ENCODE measurements at places on chromosomes 7 and 10.

GRCh38 chr7:102132209-102132752 lies 154.4 kb upstream of the SH2B2 start:
- peak; percentile 33 for DNase-seq

- no peak for DNase-seq
Observed at GRCh38 chr7:113125728-113126127, 7.4 kb upstream of the SMIM30 start.

- no peak for DNase-seq
Observed at GRCh38 chr10:88243836-88244730, 339.0 kb downstream of the RNLS start.

GRCh38 chr10:14904316-14904732 lies 25.7 kb downstream of the SUV39H2 start:
- no peak for DNase-seq

DNA sequence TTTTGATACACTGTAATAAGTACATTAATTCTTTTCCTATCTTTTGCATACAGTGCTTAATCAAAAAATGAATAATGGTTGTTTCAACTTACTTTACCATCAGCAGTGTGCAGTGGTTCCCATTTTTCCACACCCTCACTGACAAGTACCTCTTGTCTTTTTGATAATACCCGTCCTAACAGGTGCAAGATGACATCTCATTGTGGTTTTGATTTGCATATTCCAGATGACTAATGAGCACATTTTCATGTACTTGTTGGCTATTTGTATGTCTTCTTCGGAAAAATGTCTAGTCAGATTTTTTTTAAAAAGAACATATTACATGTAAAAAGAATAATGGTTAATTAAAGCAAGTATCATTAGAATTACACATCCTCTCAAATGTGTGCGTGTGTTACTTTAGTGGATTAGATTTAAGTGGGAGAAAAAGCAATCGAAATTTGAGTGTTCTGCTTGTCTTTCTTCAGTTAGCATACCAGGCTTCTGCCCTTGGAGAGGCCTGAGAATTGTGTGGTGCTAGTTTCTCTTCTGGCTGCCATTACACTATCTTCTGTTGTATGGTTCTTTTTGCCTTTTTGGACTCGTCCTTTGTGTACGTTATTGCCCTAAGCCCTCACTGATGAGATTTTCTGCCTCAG lies 291.2 kb downstream of the AUTS2 start:
- no peak for DNase-seq

DNA sequence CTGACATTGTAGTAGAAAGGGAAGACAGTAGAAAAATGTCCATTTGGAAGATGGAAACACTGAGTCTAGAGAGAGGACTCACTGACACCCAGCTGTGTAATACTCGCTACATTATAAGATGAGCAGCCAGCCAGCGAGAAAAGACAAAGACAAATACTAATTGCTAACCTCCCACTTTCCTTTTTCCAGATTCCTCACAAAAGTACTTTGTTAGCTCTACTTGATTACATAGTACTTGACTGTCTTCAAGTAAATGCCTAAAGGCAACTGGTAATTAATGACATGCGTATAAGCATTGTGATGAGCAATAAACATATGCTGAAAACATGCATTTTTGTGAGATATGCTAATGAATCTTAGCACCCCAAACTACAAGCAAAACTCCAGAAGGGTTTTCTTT lies 363.1 kb downstream of the GPAM start:
- DNase-seq, result no peak

DNA sequence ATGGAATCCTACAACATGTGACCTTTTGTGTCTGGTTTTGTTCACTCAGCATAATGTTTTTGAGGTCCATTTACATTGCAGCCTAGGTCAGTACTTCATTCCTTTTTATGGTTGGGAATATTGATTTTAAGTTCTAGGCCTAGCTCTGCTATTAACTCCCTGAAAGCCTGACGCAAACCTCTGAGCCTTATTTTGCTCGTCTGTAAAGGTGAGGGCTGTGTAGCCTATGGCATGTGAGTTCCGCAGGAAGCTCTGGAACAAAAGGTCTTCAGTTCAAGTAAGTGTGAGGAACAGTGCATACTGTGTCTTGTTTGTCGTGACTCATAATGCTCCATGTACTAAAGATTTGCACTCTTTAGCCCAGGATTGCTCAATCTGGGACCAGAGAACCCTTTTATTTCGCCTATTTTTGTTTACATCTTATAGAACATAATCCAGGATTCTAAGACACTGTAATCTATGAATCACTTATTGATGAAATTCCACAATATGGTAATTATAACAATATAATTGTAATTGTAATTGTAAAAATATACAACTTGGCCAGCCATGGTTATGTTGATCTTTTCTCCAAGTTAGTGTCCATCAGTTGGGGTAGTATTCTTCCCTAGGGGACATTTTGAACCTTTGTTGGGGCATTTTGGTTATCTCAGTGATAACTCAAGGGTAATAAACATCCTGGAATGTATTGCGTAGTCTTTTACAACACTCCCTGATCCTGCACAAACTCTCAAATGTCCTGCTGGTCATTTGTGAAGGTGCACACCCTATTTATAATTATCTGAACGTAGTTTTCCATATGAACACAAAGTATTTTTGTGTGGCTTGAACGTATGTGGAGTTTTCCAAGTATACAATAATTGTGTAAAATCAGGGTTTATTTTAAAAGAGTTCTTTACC lies 184.7 kb downstream of the VTI1A start:
- no peak for DNase-seq

- DNase-seq, result peak; percentile 38
Observed at GRCh38 chr10:49194212-49194920, 6.2 kb upstream of the TMEM273 start.

DNA sequence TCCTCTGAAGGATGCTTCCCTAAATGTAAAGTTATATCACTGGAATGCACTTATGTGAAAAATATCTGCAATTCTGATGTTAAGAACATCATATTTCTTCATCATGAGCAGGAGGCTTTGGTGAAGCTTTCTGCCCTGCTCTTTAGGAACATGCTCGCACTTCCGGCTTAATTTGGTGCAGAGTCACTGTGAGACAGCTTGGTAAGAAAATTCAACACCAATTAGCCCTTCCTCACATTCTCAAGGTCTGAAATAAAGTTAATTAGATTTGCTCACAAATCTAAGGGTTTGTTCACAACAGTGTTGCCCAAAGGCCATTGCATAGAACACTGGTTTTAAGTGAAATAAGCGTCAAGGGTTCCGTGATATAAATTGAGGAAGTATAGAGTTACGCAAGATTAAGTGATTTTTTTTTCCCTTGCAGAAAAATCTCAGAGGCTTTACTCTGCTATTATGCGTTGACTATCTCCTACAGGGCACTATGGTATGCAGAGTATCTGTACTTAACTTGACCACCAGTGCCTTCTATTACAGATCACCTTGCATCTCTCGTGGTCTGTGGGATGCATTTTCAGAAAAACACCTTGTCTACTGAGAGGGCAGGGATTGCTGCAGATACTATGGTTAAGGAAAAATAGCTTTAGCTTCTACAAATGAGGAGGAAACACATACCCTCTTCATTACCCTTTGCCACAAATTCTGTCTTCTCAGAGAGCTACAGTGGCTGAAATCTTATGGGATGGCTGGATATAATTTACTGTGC lies 953.9 kb downstream of the TYW1 start:
- no peak for DNase-seq

- DNase-seq, result no peak
Observed at GRCh38 chr10:117578490-117578889, 35.9 kb downstream of the EMX2 start.

DNA sequence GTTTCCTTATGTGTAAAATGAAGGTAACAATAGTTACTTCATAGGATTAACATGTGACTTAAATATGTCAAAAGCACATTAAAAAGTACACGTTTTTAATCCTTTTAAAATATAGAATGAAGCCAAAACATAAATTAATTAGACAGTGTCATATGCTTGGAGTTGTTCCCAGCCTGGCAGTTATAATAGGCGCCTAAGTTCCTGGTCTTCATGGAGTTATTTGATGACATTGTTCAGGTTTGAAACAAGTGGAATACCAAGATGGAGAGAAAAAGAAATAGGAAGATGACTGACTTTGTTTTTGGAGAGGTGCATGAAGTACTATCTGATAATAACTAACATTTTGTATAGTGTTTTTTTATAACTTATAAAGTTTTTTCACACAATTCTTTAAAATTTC lies 67.3 kb downstream of the ZNRF2 start:
- no peak for DNase-seq

- DNase-seq, result no peak
Observed at GRCh38 chr7:124171068-124171467, 138.2 kb upstream of the TMEM229A start.

Data from CD8-positive, alpha-beta T cell (primary cell).